ENCODE measurements at places on chromosomes 1 and 21.

- DNase-seq = no peak
These were observed 3.3 kb upstream of the CACYBP start for GRCh38 chr1:174996476-174996875.

DNA sequence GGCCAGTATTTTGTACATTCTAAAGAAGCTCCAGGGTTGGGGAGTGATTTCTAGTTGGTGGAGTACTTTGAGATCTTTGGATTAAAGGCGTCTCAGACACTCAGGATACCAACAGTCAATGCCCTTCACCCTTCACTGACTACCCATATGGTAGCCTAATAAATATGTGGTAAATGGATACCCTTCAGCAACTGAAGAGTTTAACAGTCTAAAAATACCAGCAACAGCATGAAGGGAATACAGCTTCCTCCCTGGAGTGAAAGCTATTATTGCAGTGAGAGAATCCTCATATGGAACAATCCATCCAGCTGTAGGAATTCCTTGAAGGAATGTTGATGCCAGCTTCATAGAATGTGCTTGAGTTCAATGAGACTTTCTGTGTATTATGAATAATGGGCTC is 26.8 kb downstream of the DNAJC11 start:
- DNase-seq = no peak

GRCh38 chr21:31754708-31754960 is 22.7 kb upstream of the SCAF4 start:
- no peak for DNase-seq

DNA sequence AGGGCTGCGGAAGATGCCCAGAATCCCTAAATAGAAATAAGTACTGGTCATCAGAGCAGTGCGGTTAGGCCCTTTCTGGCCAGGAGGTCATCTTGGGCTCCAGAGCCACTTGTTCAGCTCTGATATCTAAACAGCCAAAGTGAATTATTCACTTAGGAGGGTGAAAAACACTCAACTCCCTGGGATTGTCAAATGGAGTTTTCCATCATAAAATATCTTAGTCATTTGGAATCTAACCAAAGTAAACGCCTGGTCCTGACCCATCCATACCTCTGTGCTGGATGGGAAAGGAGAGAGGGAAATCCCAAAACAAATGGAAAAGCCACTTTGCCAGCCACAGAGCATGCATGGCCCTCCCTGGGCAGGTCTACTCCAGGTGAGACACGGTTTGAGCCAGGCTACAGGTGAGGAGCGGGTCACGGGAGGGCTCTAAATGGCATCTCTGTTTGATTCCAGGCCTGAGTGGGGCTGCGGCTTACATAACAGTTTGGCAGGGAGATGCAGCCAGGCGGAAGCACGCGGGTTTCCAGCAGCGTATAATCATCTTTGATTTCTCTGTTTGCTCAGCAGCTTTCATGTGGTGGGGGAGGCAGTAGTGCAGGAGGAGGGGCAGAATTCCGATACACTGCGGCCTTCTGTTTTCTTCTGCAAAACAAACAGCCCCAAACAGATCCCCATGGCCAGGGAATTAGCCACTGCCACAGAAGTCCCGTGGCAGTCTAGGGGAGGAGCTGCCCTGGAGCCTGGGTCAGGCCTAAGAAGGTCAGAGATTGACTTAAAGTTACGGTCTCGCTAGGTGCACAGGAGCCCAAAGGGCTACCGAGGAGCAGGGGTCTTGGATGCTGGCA is 59.1 kb upstream of the ZNF648 start:
- DNase-seq = no peak

GRCh38 chr1:33137800-33138199 is 44.0 kb downstream of the TRIM62 start:
- DNase-seq = no peak

GRCh38 chr1:235631816-235632215 is 17.8 kb downstream of the GNG4 start:
- no peak for DNase-seq

DNA sequence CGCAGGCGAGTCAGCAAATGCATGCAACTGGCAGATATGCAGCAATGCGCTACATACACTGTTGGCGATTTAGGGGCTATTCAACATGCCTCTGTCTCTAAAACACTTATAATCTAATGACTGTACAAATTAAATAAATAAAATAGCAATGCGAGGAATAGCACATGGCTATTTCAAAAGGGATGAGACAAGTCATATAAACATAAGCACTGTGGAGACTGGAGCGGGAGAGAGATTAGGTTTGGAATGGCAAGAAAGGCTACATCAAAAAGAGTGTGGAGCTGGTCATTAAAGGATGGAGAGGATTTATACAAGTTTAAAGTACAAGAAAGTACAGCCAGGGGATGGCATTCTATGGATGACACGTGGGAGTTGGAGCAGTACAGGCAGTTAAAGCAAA is 523.5 kb upstream of the CAMK1G start:
- DNase-seq = no peak

GRCh38 chr1:232968965-232969364 is 18.6 kb downstream of the NTPCR start:
- no peak for DNase-seq

- no peak for DNase-seq
These were observed 5.9 kb downstream of the LRRC8B start for GRCh38 chr1:89530444-89531089.

Data from NCI-H446 (cell line).